ENCODE measurements at places on chromosomes 12 and 14.
A peak's percentile ranks its signal among the peaks of the same experiment; 100 is the strongest.

- no peak overlapping the region for H3K27ac ChIP-seq
- H3K4me1 ChIP-seq = no peaks in the 10 kb centered on the region
- DNase-seq = no peak
- H3K4me3 ChIP-seq = no peak overlapping the region
Measured at GRCh38 chr12:131209082-131210070, 255.7 kb downstream of the ADGRD1 start.

DNA sequence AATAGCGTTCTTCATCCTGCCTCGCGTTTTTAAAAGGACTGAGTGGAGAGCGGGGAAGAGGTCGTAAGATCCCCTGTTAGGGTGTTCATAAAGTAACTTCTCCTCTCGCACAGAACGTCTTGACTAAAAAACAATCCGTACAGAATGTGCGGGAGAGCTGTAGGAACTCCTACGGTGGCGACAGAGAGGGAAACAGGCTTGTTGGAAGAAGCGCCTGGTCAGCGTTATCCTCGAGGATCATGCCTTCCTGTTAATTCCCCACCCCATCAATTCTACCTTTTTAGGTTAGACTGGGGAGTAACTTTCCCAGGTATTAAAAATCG, 399 bp upstream of the WASHC4 start:
- H3K4me1 ChIP-seq = peaks cover 3% of the 10 kb centered on the region
- no peaks in the 10 kb centered on the region for H3K27me3 ChIP-seq
- H3K36me3 ChIP-seq = peaks cover 4% of the 10 kb centered on the region
- DNase-seq = no peak
- peak overlapping the region; percentile 80 for H3K4me3 ChIP-seq
- H3K27ac ChIP-seq = peak overlapping the region; percentile 74

DNA sequence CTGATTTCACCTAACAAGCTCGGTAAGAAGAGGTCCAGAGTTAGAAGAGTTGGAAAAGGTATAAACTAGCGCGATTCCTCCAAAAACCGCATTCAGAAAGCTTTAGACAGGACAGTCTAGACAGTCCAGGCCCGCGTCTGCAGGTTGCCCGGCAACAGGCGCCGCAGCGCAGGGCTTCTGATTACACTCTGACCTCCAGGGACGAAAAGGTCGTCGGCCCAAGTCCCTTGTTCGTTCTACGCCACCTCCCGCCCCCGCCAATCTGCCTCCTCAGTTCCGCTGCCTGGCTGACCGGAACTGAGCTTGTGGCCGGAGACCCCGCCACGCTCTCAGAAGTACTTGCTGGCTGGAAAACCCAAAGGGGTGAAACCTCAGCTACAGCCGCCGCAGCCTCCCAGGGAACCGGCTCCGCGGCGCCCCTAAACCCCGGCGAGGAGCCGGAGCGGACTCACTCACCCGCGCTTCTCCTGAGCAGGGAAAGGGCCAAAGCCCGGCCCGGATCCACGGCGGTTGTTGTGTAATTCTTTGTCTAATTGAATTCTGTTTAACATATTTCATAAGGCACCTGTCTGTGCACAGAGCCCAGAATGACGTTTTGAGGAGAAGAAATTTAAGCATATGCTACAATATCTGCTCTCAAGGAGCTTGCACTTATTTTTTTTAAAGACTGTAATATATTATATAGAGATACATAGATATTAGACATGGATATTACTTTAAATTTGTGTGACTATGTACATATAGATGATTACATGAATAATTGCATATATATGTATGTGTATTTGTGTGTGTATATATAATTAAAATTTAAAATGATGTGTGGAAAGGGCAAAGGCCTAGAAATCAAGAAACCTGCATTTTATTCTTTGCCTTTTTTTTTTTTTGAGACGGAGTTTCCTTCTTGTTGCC, at the start of gene CAPS2:
Gene CAPS2 (minus strand): TSS at position 407 of the 909 bp plus-strand sequence. CDS start 3,826 bp downstream, outside the sequence.
- DNase-seq = peak; percentile 36
- no peaks in the 10 kb centered on the region for H3K27me3 ChIP-seq
- peak within 1 kb of the TSS; percentile 61 for H3K4me3 ChIP-seq
- no peaks in the 10 kb centered on the region for H3K36me3 ChIP-seq
- H3K4me1 ChIP-seq = peaks cover 2% of the 10 kb centered on the region

DNA sequence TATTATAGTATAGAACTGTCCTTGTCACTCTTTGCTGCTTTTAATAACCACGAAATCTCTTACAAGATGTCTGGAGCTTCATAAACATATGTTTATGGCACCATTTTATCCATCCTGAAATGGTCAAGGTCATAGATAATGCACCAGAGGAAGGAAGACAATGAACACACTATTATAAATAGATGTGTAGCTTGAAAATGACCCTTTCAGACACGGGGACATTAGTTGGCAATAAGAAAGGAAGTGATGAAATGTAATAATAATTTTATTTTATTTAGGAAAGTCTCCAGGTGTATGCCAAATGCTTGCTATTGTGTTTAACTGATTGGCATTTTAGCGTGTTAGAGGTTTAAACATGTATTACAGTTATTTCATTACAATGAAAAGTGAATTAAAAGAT, 36.8 kb upstream of the SLC38A2 start:
- H3K4me3 ChIP-seq = no peak overlapping the region
- H3K4me1 ChIP-seq = no peaks in the 10 kb centered on the region
- H3K27me3 ChIP-seq = no peaks in the 10 kb centered on the region
- no peak overlapping the region for H3K27ac ChIP-seq

GRCh38 chr14:63180011-63180410, 24.2 kb upstream of the RHOJ start:
- H3K4me3 ChIP-seq = no peak overlapping the region
- H3K27ac ChIP-seq = no peak overlapping the region
- H3K36me3 ChIP-seq = no peaks in the 10 kb centered on the region
- H3K4me1 ChIP-seq = no peaks in the 10 kb centered on the region
- H3K27me3 ChIP-seq = no peaks in the 10 kb centered on the region

DNA sequence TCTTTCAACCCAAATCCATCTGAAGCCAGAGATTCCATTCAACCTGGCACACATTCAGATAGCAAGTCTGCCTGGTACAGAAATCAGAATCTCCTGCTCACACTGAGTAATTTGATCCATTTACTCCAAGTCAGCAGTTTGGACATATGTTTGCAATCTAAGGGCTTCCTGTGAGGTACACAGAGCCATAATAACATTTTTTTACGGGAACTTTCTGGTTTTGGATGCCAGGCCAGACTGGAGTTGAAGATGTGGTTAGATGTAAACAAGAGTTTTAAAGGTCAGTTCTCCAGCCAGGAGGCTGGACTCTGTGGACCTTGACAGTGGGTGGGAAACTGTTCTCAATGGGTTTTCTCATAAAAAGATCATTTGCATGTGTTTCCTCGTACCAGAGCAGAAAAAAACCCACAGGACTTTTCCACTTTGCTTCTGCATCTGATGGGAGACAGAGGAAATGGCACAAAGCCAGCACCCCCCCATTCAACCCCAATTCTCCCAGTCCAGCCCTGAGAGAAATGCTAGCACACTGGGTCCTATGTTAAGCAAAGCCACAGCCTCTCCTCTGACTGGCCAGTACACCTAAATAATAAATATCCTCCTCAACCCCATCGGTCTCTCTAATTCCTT, 17.7 kb upstream of the TSPAN11 start:
- H3K4me1 ChIP-seq = peaks cover 4% of the 10 kb centered on the region
- H3K27me3 ChIP-seq = no peaks in the 10 kb centered on the region
- DNase-seq = no peak
- H3K4me3 ChIP-seq = no peak overlapping the region
- H3K27ac ChIP-seq = no peak overlapping the region

DNA sequence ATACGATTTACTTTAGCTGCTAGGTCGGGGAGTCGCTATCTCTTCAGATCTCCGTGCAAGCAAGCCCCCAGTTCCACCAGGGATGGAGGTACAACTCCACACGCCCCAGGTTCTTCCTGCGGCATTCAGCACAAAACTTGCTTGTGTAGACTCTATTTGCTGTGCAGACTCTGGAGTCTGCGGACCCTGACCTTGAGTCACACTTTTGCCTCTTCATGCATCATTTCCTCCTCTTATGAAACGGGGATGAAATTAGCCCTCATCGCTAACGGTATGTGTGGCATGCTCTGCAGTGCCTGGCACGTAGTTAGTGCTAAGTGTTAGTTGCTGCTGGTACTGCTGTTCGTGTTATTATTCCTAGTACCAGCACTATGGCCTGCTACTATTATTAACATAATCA, 84.4 kb downstream of the TMEM132D start:
- H3K27ac ChIP-seq = no peak overlapping the region
- DNase-seq = no peak
- H3K36me3 ChIP-seq = no peaks in the 10 kb centered on the region
- H3K27me3 ChIP-seq = no peaks in the 10 kb centered on the region
- H3K4me3 ChIP-seq = no peak overlapping the region
- no peaks in the 10 kb centered on the region for H3K4me1 ChIP-seq

DNA sequence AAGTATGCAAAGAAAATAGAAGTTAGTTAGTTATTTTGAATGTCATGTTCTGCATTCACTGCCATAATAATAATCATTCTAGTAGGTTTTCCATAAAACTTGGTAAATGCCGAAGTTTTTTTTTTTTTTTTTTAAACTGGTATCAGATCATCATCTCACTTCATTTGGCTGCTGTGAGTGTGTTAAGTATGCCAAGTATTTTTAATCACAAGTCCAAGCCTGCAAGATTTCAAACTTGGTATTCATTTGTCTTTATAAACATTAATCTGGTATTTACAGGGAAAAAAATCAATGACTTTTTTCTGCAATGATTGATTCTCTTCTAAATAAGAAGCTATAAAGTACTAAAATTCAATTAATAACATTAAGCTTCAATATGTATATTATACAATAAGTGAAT, 248.9 kb downstream of the CCDC59 start:
- no peak overlapping the region for H3K4me3 ChIP-seq
- no peaks in the 10 kb centered on the region for H3K27me3 ChIP-seq

DNA sequence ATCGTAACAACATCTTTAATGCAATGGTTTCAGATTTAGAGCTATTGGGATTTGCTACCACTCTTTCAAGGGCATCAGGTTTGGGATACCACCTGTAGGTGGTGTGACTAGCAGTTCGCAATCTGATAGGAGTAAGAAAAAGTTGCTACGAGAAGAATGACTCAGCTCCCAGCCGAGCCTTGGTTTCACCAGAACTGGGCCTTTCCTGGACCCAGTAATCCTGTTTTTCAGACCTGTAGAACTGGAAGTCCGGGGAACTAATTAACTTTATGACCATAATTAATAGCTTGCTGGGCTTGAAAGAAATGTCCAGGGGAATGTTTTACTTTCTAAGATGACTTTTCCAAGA, 770 bp downstream of the ABHD4 start:
- H3K4me1 ChIP-seq = peaks cover 10% of the 10 kb centered on the region
- no peak for DNase-seq
- peak overlapping the region; percentile 77 for H3K27ac ChIP-seq
- peak overlapping the region; percentile 71 for H3K4me3 ChIP-seq
- H3K27me3 ChIP-seq = no peaks in the 10 kb centered on the region
- peaks cover 18% of the 10 kb centered on the region for H3K36me3 ChIP-seq

- no peak for DNase-seq
- no peak overlapping the region for H3K27ac ChIP-seq
- no peaks in the 10 kb centered on the region for H3K36me3 ChIP-seq
- no peaks in the 10 kb centered on the region for H3K27me3 ChIP-seq
- no peak overlapping the region for H3K4me3 ChIP-seq
Measured at GRCh38 chr14:98350213-98350612, 921.8 kb downstream of the BCL11B start.

DNA sequence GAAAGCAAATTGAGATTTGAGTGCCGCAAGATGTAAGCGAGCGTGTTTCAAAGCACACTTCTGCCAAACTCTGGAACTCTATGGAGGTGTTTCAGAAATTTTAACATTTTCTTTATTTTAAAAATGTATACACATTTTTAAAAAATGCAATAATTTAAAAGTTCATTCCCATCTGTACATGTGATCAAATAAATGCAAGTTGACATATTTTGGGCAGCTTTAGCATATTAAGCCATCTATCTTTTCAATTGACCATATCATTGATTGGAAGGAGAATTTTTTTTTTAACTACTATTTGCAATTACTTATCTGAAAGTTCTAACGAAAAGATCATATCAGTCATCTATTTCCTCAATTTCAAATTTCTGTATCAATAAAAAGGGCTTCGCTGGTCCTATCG, 101.3 kb downstream of the PPM1H start:
- no peak overlapping the region for H3K4me3 ChIP-seq
- H3K27ac ChIP-seq = no peak overlapping the region
- no peak for DNase-seq
- H3K27me3 ChIP-seq = no peaks in the 10 kb centered on the region

GRCh38 chr12:80086025-80086424, 13.3 kb upstream of the OTOGL start:
- H3K36me3 ChIP-seq = no peaks in the 10 kb centered on the region
- H3K27ac ChIP-seq = no peak overlapping the region
- DNase-seq = no peak
- H3K27me3 ChIP-seq = no peaks in the 10 kb centered on the region
- no peak overlapping the region for H3K4me3 ChIP-seq

- DNase-seq = peak; percentile 31
- H3K4me1 ChIP-seq = peaks cover 38% of the 10 kb centered on the region
- no peaks in the 10 kb centered on the region for H3K36me3 ChIP-seq
- H3K27ac ChIP-seq = no peak overlapping the region
- H3K4me3 ChIP-seq = no peak overlapping the region
- H3K27me3 ChIP-seq = no peaks in the 10 kb centered on the region
Measured at GRCh38 chr14:77222546-77223225, 41.1 kb downstream of the TMEM63C start.
